ENCODE measurements at places on chromosomes 11 and 22. TPM values are rescaled to one million over a fixed set of nuclear protein-coding genes. Genes with fewer than 3 reads are reported as not detected.

Gene OR4D5
- not detected for total RNA-seq

Gene CRYBB3
- 0.82 TPM for total RNA-seq

Gene RHOD
- 97.0 TPM for total RNA-seq

Gene CHRDL2
- total RNA-seq, result not detected

Gene SYCE3
- 0.71 TPM for total RNA-seq

Gene PDGFB
- 159 TPM for total RNA-seq

Gene CD248
- 0.17 TPM for total RNA-seq

Gene MRGPRX4
- total RNA-seq, result not detected

Gene ALX4
- not detected for total RNA-seq

Gene CLDN5
- total RNA-seq, result 1.7 TPM

Gene KMT2A
- 42.2 TPM for total RNA-seq

Gene PRSS23
- total RNA-seq, result 56.6 TPM

Gene KRTAP5-10
- not detected for total RNA-seq

Gene HEPN1
- not detected for total RNA-seq

Gene C11orf97
- not detected for total RNA-seq

Gene OR52E8
- not detected for total RNA-seq

Gene MS4A4A
- total RNA-seq, result not detected

Gene OVCH2
- total RNA-seq, result not detected

Gene APOA4
- not detected for total RNA-seq

Gene PKP3
- 23.9 TPM for total RNA-seq

Gene PLEKHB1
- 7.1 TPM for total RNA-seq

Gene TNNT3
- total RNA-seq, result not detected

Gene CHCHD10
- 13.5 TPM for total RNA-seq

Gene FCHSD2
- 13.6 TPM for total RNA-seq

Gene ALG9
- 43.7 TPM for total RNA-seq

Gene MCAT
- 32.8 TPM for total RNA-seq

Gene PGA5
- total RNA-seq, result not detected

Gene SCGB1A1
- total RNA-seq, result not detected

Gene HTR3A
- total RNA-seq, result 0.25 TPM

Gene PDGFD
- 3.5 TPM for total RNA-seq

Gene SLC6A5
- total RNA-seq, result not detected

Gene NXPE1
- total RNA-seq, result not detected

Gene TMEM191B
- 1.0 TPM for total RNA-seq

Gene MRPL21
- total RNA-seq, result 84.3 TPM

Gene GTSE1
- total RNA-seq, result 3.8 TPM

Gene OR8A1
- not detected for total RNA-seq

Gene CFAP300
- 0.96 TPM for total RNA-seq

Gene PKNOX2
- 0.68 TPM for total RNA-seq

Gene OR52I2
- not detected for total RNA-seq

Gene SCGB1D2
- total RNA-seq, result not detected

Gene GRIK4
- 0.14 TPM for total RNA-seq

Gene RABL2B
- total RNA-seq, result 26.9 TPM

Gene CECR2
- total RNA-seq, result 7.4 TPM

Gene DRICH1
- not detected for total RNA-seq

Gene EXPH5
- total RNA-seq, result 10.1 TPM

Gene XKR3
- not detected for total RNA-seq

Gene TMEM45B
- total RNA-seq, result 2.3 TPM

Gene ZC3H12C
- 13.5 TPM for total RNA-seq

All from kidney epithelial cell (primary cell).